ENCODE measurements at places on chromosomes 13 and 19.
A peak's percentile ranks its signal among the peaks of the same experiment; 100 is the strongest.

- no peak for DNase-seq
Measured at GRCh38 chr19:4064496-4065260, 2.0 kb downstream of the ZBTB7A start.

DNA sequence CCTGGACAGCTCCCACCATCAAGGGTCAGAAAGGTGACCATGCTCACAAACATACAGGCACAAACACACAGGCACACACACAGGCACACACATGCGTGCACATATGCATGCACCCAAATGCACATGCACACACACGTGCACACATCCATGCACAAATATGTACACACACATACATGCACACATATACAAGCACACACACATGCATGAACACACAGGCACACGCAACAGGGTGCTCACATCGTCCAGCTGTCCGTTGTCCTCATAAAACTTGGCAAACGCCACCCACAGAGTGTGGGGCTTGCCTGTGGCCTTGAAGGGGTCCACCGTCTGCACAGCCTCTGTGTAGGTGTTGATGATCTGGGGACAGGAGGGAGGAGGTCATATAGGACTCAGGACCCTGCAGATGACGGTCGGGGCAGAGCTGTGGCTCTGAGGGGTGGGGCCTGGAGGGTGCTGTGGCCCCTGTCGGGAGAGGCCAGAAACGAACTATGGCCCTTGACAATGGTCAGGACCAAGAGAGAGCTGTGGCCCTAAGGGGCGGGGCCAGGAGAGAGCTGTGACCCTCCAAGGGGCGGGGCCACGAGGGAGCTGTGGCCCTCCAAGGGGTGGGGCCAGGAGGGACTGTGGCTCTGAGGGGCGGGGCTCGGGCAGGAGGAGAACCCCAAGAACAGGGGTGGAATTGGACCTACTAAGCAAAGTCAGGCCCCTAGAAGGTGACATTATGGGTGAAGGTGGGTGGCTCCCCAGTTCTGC is 6.2 kb downstream of the XAB2 start:
- no peak for DNase-seq

- DNase-seq = no peak
Measured at GRCh38 chr19:16133818-16134217, 9.7 kb upstream of the HSH2D start.

DNA sequence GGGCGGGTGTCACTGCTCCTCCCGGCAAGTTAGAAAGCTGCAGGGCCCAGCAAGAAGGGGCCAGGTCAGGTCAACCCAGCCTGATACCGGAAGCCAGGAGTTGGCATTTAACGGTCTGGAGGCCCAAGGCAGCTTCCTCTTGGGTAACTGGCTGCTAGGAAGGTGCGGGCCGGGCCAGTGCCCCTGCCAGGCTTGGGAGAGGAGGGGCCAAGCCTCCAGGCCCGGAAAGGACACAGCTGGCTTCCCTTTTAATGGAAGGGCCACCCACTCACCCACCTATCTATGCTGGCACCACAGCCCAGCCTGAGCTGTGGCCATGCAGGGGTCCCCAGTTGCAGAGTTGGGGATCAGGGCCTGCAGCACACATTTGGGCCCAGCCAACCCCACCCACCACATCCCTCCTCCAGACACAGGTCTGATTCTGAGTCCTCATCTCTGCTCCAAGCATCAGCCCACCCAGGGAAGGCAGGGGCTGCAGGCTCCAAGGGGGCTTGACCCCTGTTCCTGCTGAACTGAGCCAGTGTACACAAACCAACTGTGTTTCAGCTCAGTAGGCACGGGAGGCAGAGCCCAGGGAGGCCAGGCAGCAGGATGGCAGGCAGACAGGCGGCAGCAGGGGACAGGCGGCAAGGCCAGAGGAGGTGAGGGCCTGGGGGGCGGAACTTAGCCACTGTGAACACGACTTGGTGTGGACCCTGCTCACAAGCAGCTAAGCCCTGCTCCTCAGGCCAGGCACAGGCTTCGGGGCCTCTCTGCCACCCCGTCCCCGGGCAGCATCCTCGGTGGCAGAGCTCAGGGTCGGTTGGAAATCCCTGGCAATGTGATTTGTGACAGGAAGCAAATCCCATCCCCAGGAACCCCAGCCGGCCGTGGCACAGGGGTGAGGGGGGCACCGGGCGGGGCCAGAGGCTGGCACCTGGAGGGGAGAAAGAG is 40.8 kb downstream of the ZSWIM4 start:
- DNase-seq = no peak

GRCh38 chr19:23070353-23071146 is 46.3 kb upstream of the ZNF730 start:
- DNase-seq = peak; percentile 5

- DNase-seq = no peak
Measured at GRCh38 chr13:66855131-66855530, 375.0 kb downstream of the PCDH9 start.

DNA sequence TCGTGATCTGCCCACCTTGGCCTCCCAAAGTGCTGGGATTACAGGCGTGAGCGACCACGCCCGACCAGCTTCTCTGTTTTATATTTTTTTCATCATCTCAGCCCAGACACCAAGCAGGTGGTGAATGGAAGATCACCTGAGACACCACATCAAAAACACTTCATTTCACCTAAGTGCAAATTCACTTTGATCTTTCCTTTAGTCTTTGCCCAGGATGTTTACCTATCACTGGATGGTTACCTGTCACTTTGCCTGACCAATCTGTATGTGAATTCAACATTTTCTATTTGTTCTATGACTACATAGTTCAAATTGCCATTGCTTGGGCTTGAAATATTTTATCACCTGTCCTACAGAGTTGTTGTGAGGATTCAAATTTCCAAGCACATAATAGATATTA is 65.7 kb downstream of the PAN3 start:
- DNase-seq = no peak

DNA sequence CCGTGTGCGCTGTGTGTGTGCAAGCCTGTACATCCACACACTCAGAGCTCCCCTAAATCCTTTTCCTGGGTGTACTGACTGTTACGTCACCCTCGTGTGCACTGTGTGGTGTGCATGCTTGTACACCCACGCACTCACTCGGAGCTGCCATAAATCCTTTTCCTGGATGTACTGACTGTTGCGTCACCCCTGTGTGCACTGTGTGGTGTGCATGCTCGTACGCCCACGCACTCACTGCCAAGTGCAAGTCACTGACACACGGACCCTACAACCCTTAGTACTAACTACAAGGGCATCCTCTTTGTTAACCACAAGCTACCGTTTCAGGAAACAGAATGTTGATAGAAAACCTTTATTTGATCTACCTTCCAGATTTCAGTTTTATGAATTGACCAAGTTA is 983.4 kb downstream of the EFNB2 start:
- no peak for DNase-seq

DNA sequence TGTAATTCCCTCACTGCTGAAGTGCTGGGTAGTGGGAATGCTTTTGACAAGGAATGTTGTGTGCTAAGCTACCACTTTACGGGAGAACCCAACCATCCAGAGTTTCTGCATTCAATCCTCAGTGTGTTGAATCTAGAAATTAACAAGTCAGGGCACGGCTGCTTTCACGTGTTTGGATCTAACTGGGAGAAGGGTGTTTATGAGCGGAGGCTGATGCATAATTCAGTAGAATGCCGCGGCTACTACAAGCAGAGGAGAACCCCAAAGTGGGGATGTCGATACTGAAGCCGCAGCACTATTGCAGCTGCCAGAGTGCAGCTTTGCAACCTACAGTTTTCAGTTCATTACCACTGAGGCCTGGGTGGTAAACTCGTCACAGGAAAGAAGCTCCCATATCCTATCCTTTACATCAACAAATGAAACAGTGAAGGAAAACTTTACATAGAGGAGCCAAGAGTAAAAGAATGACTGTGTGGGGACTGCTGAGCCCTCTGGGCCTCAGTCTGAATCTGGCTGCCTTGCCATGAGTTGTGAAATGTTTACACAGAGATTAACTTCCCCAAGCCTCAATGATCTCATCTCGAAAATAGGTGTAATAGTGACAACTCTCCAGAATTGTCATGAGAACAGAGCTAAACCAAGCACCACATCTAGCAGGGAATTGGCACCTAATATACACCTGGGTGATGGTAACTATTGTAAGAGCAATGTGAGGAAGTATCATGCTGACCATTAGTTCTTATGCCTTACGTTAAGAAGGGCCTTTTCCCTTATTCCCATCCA is 531.7 kb downstream of the MYO16 start:
- no peak for DNase-seq

- DNase-seq = no peak
Measured at GRCh38 chr19:9644472-9644871, 23.4 kb upstream of the ZNF561 start.

DNA sequence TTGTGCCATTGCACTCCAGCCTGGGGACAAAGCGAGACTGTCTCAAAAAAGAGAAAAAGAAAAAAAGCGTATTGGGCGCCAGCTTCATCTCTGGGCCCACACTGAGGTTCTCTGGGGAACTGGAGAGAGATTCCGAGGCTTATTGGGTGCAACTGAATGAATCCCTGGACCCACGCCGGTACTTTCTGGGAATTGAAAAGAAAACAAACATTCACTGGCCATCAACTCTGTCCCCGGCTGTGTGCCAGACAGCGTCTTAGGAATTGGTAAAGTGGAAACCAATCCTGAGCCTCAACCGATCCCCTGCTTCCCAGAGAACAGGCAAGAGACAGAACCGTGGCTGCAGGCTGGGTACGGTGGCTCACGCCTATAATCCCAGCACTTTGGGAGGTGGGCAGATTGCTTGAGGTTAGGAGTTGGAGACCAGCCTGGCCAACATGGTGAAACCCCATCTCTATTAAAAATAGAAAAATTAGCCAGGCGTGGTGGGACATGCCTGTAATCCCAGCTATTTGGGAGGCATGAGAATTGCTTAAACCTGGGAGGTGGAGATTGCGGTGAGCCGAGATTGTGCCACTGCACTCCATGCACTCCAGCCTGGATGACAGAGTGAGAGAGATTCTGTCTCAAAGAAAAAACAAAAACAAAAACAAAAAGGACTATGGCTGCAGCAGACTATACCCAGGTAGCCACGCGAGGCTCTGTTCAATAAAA is 8.6 kb downstream of the ANO8 start:
- DNase-seq = no peak

GRCh38 chr13:43942286-43942685 is 62.6 kb downstream of the LACC1 start:
- DNase-seq = no peak

- no peak for DNase-seq
Measured at GRCh38 chr13:43961909-43962308, 82.2 kb downstream of the LACC1 start.
